Osteocyte (in vitro differentiated cells): ENCODE measurements at places on chromosomes 1 and 21. TPM values are rescaled to one million over a fixed set of nuclear protein-coding genes. Genes with fewer than 3 reads are reported as not detected.

DNA sequence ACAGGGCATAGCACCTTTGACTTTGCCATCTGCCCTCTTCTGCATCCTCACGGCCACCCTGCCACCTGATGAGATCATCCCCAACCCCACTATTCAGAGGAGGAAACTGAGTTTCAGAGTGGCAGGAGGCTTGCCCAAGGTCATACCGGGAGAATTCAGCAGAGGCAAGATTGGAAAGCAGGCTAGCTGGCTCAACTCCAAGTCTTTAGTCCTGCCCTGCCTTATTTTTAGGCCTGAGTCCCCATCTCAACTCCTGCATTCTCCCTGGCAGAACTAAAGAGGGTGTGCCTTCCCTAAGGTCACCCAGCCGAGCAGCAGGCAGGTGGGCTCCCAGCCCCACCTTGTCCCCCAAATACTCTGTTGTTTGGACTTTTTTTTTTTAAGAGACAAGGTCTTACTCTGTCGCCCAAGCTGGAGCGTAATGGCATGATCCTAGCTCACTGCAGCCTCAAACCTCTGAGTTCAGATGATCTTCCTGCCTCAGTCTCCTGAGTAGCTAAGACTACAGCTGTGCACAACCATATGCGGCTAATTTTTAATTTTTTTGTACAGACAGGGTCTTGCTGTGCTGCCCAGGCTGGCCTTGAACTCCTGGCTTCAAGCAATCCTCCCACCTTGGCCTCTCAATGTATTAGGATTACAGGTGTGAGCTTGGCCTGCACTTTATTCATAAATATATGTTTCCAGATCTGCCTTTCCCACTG is 13.8 kb upstream of the FGR start:
- no peak for DNase-seq

- DNase-seq: no peak
Measured at GRCh38 chr1:194045416-194045815, 859.0 kb upstream of the B3GALT2 start.

The ANKRD65 gene
- 0.21 and 0.24 TPM in 2 replicates for total RNA-seq

The C8A gene
- not detected in 2 replicates for total RNA-seq

DNA sequence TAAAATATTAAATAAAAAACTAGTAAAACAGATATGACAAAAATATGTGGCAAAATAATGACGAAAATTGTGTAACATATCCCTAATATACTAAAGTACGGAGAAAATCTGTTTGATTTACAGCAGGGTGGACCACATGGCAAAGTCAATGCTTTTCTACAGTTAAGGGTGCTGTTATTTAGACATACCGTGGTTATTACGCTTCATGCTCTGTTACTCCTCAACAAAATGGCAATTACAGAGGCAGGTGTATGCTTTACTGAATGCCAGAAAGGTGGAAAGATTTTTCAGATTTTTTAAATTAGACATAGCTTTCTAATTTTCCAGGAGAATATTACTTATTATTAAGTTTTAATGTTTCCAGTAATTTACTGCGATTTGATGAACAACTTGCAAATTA is 343.9 kb upstream of the DPYD start:
- DNase-seq: no peak

- DNase-seq: no peak
Measured at GRCh38 chr1:151196292-151196800, 2.0 kb upstream of the PIP5K1A start.
